ENCODE measurements at places on chromosomes 12 and 14.

DNA sequence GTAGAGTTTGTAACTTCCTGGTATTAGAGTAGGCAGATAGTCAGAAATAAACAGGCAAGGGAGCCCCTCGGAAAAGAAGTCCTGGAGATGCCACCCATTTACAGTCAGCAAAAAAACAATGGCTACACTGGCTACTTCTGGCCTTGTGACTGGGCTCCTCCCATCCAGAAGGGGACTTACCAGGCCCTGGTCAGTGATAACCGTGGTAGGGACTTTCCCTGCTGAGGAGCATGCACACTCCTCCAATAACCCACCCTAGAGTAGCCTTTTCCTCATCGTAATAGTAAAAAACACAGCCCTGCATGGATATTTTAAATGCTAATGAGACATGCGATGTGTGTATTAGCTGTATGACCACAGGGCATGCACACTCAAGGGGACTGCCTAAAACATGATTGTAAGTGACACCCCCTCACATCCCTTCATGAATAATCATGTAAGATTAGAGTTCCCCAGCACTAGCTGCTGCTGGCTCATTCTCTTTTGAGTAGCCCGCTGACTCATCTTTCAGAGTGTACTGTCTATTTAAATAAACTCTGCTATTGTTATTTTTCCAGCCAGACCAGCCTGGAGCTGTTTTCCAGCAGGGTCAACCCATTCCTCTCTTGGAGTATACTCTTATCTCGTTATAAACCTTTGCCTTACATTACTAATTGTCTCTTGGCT is 413.8 kb upstream of the TMTC1 start:
- DNase-seq, result no peak

- no peak for DNase-seq
These were observed 22.4 kb upstream of the PPP1CC start for GRCh38 chr12:110765111-110765510.

DNA sequence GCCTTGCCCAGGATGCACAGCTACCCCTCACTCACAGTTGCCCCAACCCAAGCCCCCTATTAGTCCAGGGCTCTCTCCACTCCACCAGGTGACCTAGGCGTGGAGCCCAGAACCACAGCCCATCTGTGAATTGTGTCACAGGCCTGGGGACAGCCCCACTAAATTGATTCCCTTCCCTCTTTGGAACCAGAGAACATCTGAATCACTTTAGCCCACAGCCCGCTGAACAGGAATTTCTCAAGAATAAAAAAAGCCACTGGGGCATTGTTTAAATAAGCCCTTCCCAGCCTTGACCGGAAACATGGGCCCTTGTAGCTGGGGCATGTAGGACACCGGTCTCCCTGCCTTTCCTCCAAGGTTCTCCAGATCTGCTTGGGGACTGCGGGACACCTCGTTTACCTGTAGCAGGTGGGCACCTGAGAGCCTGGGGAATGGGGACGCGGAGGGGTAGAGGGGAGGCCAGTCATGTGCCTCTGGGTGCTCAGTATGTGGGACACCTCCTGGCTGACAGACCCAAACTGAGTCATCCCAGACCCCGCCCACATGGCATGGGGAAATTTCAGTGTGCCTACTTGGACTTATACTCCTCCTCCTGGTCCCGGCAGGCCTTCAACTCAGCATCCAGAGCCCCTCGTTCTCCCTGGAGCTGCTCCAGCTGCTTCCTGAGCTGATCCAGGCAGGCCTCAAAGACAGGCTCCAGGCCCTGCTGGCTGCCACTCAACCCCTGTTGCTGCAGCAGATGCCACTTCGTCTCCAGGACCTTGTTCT is 1.3 kb downstream of the KRT78 start:
- no peak for DNase-seq

- DNase-seq, result no peak
These were observed 19.8 kb downstream of the ALDH6A1 start for GRCh38 chr14:74064426-74064825.

- no peak for DNase-seq
These were observed 10.5 kb downstream of the CACNA2D4 start for GRCh38 chr12:1907652-1908611.

- no peak for DNase-seq
These were observed 425.0 kb downstream of the TMEM121 start for GRCh38 chr14:105951399-105951798.

DNA sequence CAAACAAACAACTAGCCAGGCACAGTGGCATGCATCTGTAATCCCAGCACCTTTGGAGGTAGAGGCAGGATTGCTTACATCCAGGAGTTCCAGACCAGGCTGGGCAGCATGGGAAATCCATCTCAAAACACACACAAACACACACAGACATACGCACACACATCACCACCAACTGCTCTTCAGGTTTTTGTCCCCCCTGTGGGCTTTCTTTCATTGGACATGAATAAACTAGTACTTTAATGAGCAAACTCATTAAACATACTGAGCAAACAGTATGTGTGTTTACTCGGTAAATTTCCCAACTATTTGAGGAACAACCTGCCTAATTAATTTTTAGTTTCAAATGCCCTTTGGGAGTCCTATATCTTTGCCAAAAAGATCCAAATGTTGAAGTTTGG is 10.1 kb upstream of the RASSF3 start:
- DNase-seq, result no peak

DNA sequence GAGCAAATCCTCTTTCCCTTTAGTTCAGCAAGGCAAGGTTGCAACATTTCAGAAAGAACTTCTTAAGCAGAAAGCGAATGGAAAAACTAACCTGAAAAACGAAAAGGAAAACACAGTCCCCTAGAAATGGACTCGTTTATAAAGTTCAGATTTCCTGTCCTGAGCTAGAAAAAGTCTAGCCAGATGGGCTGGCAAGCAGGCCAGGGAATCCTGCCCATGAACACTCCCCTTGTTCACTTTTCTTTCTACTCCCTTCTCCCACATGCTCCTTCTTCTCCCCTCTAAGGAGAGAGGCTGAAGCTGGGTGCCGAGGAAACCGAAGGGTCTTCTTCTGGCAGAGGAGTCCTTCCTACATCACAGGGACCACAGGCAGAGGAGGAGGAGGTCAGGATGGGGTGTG is 27.1 kb downstream of the LTBP2 start:
- DNase-seq, result no peak

DNA sequence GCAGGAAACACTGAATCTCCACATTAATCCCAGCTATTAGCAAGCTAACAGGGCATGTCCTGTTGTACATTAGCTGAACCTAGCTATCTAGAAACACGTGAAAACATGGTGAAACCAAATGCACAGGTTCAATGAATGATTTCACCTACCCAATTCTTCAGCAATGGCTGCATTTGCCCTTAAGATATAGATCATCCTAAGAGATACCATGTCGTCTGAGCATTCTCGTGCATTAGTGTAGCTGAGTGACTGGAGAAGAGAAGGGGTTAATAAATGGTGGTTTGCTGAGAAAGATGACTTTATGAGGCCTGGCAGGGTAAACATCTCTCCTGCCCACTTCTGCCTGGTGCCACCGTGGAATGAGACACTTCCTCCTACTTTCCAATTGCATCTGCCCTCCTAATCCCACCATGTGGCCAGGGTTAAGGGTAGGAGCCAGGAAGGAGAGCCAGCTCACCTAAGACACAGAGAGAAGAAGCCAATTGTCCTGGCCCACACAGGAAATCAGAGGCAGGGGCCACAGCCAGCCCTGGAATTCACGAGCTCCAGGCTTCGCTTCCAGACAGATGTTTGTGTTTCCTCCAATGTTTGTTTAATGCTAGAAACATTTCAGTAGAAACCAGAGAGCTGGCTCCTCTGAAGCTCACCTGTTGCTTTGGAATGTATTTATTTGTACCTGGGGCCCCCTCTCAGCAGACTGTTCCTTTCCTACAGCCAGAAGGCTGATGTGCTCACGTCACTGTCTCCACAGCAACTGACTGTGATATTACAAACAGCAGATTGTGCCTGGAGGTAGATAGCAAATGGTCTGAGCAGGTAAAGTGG is 126.0 kb upstream of the PARP11 start:
- no peak for DNase-seq

DNA sequence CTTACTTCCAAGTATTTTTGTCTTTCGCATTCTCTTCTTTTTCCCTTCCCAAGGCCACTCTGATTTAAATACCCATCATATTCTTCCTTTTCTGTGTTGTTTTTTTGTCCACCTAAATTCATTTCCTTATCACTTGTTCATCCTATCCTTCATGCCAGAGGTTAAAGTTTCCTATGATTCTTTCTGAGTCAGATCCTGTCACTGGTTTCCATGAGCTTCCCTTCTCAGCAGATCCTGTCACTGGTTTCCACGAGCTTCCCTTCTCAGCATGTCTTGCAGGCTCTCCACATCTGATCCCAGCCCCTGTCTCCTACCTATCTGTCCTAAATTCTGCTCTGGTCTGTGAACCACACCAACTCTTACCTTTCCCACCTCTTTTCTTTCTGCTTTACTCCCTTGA is 311.8 kb upstream of the RGS6 start:
- DNase-seq, result no peak

GRCh38 chr14:23551266-23552028 is at the start of gene ZFHX2:
Gene ZFHX2 (minus strand): TSS chr14:23551765. CDS start chr14:23535325, 16,440 bp downstream.
- peak; percentile 65 for DNase-seq

GRCh38 chr14:55254581-55254980 is 16.6 kb upstream of the FBXO34 start:
- no peak for DNase-seq

DNA sequence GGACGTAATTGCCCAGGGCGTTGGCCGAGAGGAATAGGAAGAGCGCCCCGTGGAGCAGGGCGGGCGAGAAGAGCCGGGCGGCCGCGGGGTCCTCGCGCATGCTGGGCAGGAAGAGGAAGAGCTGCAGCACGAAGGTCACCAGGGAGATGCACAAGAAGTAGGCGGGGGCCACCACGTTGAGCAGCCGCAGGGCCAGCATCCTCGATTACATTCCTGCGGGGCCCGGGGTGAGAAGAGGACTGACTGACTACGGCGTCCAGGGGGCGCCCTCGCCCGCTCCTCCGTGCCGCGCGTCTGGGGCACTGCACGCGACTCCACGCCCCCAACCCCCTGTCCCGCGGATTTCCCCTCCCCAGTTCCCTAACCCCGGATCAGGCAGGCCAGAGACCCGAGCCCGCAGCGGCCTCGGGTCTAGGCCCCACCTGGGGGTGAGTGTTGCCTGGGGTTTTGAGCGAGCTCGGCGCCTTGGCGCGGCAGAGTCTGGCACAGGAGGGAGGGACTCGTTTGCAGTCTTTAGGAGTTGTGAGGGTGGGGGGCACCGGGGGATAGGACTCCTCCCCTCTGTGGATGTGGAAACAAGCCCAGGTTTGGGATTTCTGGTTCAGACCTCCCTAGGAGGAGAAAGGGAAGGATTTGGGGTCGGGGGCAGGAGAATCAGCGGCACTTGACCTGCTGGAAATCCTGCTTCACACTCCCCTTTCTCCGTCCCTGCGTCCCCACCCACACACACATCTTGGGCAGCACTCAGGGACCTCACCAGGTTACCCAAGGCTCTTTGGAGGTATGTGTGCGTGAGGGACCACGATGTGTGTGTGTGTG is 1.8 kb downstream of the ZDHHC22 start:
- DNase-seq, result peak; percentile 54

DNA sequence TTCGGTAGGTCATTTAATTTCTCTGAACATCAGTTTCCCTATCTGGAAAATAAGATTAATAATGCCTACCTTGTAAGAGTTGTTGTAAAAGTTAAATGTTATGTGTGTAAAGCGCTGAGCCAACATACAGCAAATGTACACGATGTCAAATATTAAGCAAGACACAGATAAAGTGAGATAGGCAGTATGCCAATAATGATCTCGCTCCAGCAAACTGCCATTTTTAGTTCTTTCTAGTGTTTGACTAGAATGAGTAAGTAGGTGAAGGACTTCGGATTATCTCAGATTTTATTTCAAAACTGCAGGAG is 840 bp downstream of the DHRS7 start:
- no peak for DNase-seq

DNA sequence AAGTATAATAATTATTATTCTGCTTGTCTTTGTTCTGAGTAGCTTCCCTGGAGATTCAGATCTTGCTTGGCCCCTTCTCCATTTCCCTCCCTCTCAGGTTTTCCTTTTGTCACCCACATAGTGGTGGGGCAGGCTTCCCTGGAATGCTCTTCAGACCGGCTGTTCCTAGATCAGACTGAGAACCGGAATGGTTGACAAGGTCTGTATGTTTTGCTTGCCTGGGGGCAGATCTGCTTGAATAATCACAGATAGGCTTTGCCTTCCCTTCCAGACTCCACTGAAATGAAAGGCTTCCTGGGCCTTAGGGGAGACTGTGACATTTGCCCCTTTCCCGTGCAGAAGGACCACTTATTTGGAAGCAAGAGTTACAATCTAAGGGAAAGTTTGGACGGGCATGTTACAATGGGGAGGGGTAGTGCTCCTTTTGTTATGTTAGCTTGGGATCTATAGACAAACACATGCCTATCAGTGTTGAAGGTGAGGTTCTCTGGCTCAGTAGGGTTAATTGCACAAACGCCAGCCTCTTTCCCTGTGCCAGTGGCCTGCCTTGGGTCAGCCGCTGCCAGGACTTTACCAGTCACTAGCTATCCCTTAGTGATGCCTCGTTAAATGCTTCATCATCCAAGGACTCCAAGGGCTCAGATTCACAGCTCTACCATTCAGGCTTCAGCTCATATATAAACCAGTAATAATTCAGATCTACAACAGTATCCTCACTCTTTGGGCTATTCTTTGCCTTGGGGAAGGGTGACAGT is 178.6 kb downstream of the SNAPC1 start:
- no peak for DNase-seq

GRCh38 chr12:63354969-63355368 is 204.0 kb upstream of the AVPR1A start:
- DNase-seq, result no peak

GRCh38 chr14:95041477-95042020 is 115.8 kb downstream of the DICER1 start:
- no peak for DNase-seq

GRCh38 chr14:57999471-57999870 is 133.6 kb upstream of the SLC35F4 start:
- DNase-seq, result no peak

DNA sequence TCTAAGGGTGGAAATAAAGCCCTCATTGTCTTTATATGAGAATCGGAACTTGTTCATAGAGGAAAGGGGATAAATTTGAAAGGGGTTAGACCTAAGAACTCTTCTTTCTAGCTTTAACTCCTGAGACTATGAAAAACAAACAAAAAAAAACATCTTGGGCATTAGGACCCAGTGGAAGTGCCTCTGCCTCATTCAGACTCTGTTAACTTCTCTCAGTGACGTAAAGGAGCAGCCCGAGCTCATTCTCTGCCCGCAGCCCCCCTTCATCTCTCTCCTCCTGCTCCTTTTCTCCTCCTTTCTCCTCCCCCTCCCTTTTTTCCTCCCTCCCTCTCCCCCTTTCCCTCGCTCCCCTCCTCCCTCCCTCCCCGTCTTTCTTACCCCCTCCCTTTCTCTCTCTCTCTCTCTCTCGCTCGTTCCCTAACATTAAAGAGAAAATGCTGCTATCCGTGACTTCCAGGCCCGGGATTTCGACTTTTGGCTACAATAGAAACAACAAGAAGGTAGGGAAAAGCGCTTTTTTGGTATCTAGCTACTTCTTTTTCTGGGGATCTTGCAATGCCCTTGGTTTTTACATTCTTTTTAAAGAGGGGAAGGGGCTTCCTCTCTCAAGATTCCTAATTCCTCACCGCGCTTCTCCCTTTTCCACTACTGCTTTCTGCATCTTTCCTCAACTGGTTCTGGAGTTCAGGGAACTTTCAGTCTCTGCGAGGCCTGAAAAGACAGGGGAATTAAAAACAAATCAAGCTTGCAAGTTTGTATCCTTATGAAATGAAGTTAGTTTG is at the start of gene RBMS2:
Gene RBMS2 (plus strand): TSS at position 231 of the 782 bp plus-strand sequence. CDS start 204 bp downstream, at position 435.
- no peak for DNase-seq

GRCh38 chr14:85444635-85445034 is 85.3 kb upstream of the FLRT2 start:
- no peak for DNase-seq
